ENCODE measurements at places on chromosomes 5 and 9.

DNA sequence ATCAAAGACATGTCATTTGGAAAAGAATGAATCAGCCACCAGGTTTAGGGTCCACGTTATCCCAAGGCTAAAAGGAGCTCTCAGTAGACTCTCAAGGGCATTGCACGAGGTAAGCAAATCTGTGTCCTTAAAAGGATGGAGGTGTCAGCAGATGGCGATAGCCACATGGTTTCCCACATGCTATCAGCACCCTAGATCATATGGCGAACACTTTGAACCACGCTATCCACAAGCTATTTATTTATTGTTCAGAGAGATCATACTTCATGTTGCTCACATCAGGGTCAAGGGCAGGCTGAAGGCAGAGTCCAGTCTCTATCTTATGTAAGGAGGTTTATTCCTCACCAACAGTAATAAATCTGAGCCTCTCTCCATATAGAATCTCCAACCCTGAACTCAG lies 43.7 kb downstream of the CDH6 start:
- no peak for DNase-seq

- no peak for DNase-seq
Observed at GRCh38 chr9:109418827-109419226, 79.3 kb downstream of the PTPN3 start.

- DNase-seq: no peak
Observed at GRCh38 chr5:94544031-94544650, 74.3 kb downstream of the KIAA0825 start.

DNA sequence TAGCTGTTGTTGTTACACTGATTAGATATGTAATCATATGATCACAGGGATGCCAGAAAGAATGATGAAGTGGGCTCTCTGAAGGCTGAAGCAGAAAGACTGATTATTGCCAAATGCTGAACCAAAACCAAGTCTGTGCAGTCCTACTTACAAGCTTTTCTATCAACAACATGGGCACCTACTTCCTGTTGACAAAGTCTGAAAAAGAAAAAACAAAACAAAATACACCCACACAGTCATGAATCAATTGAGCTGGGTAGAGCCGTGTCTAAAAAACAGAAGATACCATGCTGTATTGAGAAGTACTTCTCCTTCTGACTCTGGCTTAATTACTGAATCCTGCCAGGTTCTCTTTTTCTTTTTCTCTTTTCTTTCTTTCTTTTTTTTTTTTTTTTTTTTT lies 363.4 kb downstream of the RAB3C start:
- no peak for DNase-seq

GRCh38 chr5:57316798-57317327 lies 143.0 kb downstream of the GPBP1 start:
- DNase-seq: no peak

GRCh38 chr5:153661897-153662296 lies 171.4 kb downstream of the GRIA1 start:
- no peak for DNase-seq

DNA sequence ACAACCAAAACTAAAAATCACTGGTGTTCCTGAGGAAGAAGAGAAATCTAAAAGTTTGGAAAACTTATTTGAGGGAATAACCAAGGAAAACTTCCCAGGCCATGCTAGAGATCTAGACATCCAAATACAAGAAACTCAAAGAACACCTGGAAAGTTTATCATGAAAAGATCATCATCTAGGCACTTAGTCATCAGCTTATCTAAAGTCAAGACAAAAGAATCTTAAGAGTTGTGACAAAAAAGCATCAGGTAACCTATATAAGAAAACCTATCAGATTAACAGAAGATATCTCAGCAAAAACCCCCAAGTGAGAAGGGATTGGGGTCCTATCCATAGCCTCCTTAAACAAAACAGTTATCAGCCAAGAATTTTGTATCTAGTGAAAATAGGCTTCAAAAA lies 17.1 kb upstream of the SPEF2 start:
- DNase-seq: no peak

DNA sequence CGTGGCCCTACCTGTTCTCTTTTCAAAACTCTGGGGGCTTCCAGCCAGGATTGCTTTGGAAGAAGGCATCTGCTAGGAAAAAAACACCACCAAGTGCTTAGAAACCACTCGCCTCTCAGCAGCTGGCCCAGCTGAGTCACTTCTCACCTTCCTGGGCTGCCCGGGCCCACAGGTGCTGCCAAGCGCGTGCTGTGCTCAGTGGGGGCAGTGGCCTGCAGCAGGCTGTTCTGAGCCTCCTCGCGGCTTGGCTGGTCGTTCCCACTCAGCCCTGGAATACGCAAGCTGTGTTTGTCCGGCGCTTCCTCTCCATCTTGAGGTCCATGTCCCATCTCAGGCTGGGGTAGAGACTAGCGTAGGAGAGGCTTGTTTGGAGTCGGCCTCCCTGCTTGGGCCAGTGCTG lies 102.5 kb upstream of the FCN2 start:
- no peak for DNase-seq

GRCh38 chr5:112161392-112161748 lies 257.7 kb downstream of the EPB41L4A start:
- no peak for DNase-seq

Data from cardiac septum (tissue), 1 donor.